Fibroblast of skin of right biceps (primary cell): ENCODE measurements at places on chromosomes 1 and 21.

- DNase-seq = no peak
These were observed 631.8 kb downstream of the AJAP1 start for GRCh38 chr1:5286244-5286643.

DNA sequence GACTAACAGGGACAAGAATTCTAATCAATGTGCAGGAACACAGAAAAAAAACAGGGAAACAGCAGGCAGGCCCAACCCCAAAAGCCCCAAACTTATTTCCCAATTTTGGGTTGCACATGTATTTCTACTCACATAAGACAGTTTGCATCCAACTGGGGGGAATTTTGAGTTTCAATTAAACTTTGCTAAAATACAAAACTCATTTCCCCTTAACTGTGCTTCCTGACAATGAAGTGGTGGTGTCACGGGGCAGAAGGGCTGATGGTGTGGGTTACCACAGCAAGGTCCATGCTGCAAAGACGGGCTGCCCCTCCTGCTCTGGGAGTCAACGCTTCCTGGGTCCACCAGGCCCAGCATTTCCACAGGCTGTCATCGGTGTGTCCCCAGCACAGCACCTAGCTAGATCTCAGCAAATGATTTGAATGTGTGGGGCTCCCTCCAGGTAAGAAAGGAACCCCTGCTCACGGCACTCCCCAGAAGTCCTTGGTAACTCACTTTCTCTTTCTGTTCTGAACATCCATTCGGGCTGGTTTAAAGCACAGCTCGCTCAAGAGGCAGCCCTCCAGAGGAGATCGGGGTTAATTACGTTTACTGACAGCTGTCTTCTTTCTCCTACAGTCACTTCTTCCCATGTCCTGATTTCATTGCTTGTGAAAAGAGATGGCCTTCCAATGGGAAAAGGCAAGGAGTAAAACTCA lies 27.4 kb downstream of the HIVEP3 start:
- DNase-seq = peak; percentile 36

- DNase-seq = peak; percentile 38
These were observed 1.5 kb downstream of the PARP1 start for GRCh38 chr1:226406401-226406881.

DNA sequence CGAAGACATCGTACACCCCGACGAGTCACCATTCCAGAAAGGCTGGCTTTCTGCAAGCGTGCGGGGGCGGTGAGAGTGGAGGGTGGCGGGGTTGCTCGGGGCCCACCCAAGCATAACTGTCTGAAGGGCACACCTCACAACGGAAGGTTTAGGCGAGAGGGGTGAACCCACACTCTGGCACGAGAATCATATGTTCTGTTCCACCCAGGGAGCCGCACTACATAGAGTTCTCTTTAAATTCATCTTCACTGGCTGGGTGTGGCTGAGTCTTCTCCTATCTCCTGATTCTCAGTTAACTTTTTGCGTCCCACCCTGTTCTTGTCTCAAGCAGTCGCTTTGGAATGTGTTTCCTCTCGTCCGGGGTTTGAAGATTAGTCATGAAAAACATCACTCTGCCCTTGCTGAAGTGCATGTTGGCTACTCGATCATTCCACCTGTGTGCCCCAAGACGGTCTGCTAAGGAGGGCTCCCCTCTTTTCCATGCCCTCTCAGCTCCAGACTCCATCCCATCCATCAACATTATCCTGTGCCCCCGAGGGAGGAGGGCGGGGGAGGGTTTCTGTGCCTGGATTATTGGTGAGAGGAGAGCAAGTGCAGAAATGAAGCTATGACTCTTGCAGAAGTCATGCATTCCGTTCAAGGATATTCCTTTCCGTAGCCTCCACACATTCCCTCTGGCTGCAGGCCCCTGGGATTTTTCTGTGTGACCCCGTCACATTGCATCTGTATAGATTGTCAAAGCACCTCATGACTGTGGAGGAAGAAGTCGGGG lies 53.5 kb upstream of the CD34 start:
- peak; percentile 52 for DNase-seq

- DNase-seq = no peak
These were observed 716 bp downstream of the INAVA start for GRCh38 chr1:200895443-200895789.

- no peak for DNase-seq
These were observed 39.3 kb upstream of the AJAP1 start for GRCh38 chr1:4615138-4615470.

DNA sequence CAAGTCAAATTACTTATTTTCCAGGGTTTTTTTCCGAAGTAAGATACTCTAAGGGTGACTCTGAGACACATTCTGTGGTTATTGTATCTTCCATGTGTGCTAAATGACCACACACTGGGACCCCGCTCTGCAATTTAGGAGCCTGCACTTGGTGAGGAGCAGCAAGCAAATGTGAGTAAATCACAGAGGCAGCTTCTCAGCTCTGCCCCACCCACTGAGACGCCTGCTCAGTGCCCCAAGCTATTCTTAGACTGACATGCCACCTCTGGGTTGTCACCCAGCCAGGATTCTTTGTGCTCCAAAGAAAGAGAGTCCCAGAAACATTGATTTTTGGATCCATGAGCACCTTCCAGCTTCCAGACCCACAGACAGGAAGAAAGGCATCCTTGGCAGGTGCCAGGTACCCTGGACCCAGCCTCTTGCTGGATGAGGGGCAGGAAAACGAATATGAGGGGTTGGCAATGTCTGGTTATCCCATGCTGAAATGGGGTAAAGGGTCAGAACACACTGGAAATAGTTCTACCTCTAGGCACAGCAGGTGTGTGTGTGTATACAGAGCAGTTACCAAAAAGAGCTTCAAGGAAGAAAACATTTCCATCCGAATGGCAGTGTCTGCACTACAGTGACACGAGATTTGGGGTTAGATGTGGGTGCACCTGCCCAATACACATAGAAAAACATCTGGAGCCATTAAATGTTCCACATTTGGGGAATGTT lies 41.2 kb downstream of the TNR start:
- DNase-seq = no peak

DNA sequence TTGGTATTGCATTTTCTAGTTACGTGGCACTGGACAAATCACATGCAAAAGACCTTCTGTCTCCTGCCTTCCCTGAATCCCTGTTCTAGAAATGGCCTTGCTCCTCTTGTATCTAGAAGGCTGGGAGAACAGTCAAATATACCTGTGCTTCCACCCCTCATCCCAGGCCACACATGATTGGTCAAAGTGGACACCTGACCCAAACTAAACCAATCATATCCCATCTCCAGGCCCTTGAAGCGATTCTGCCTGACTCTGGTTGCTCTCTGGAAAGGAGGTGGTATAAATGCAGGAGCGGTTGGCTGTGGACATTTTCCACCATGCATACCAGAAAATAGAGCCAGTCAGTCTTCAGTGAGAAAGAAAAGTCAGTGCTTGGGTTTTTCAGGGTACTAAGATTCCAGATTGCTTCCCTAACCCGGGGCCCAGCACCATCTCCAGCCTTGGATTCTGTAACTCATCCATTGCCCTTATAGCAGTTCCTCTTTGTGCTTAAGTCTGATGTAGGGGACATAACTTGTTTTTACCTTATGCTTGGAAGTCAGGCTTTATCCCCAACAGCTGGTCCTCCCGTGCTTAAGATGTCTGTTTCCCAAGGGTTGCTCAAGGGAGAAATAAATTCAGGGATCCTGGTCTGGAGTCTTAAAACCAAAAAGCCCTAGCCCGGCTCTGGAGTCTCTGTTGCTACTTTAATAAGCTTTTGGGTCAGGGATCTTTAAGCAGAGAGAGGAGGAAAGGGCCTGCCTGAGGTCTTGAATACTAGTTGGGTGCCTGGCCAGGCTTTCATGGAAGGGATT lies 7.7 kb upstream of the PHC2 start:
- DNase-seq = no peak

DNA sequence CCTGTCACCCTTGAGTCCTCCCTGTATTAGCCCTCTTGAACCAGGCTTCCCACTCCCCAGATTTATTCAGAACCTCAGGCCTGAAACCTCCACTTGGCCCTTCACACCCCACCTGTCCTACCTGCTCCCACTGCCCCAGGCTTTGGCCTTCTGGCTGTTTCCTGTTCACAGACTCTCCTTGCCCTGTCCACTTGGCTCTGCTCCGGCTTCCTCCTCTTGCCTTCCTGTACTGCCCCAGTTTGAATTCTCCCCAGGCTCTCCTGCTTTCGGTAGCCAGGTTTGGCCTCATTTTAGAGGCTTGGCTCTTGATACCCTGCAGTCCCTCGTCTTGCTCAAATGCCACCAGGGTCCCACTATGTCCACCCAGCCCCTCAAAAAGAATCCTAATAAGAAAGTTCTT lies 385.2 kb downstream of the KCNH1 start:
- no peak for DNase-seq

DNA sequence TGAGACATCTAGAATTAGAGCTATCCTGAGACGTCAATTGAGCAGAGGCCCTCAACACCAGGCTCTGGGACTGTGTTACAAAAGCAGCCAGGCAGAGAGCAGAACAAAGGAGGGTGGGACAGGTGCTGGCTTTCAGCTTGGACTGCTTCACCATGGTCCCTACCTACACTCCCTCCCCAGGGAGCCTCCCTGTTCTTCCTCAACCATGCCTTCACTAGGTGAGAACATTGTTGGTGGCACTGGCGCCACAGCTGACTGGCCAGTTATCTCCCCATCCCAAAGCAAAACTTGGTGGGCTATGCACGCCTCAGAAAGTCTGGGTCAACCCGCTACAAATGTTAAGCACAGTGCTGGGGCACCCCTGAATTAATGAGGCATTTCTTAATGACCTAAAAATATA lies 87.8 kb downstream of the NMNAT2 start:
- no peak for DNase-seq

DNA sequence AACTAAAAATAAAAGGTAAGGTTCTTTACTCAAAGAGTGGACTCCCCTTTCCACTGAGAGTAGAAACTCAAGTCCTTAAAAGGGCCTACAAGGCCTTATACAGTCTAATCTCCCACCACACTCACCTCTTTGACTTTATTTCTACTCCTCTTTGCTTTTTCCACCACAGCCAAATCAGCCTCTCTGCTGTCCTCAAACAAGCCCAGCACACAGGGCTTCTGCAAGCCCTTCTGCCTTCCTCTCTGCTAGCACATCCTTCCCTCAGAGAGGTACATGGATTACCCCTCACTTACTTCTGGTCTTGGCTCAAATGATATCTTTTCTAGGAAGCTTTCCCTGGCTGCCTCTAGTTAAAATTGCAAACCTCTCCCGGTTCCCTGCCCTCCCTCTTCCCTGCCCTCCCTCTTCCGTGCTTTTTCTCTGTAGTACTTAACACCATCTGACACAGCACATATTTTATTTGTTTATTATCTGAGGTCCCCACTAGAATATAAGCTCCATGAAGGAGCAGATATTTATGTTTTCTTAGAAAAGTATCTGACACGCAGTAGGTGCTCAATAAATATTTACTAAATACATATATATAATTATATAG lies 1.7 kb downstream of the LYST start:
- DNase-seq = no peak

DNA sequence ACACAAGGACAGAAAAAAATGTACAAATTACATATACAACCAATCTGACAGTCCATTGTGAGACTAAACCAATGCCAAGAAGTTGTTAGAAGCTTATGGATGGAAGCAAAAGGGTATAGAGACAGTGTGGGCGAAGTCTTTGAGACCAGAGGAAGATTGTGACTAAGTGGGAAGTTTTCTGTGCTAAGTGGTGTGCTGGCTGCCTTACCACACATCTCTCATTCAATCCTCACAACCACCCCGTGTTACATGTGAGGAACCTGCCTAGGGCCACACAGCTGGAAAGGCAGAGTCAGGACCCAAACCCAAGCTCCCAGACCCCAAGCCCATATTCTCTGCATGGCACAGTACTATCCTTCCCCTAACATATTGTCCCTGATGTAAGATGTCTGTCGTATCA lies 53.5 kb upstream of the DUSP10 start:
- DNase-seq = no peak

DNA sequence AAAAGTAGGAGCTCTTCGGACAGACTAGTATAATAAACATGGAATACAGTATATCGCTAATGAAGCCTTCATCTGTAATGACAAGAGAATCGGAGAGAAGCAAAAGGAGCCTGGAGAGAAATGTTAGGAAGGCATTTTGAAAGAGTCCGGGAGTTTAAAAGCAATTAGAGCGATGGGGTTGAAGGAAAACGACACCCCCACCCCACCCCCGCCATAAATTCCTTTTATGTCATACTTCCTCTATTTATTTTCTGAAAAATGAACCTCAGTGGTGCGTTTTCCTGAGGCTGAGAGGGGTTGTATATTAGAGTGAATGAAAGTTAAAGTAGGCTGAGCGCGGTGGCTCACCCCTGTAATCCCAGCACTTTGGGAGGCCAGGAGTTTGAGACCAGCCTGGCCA lies 635 bp upstream of the APH1A start:
- no peak for DNase-seq

GRCh38 chr1:56424744-56425493 lies 154.4 kb downstream of the PLPP3 start:
- DNase-seq = peak; percentile 75

DNA sequence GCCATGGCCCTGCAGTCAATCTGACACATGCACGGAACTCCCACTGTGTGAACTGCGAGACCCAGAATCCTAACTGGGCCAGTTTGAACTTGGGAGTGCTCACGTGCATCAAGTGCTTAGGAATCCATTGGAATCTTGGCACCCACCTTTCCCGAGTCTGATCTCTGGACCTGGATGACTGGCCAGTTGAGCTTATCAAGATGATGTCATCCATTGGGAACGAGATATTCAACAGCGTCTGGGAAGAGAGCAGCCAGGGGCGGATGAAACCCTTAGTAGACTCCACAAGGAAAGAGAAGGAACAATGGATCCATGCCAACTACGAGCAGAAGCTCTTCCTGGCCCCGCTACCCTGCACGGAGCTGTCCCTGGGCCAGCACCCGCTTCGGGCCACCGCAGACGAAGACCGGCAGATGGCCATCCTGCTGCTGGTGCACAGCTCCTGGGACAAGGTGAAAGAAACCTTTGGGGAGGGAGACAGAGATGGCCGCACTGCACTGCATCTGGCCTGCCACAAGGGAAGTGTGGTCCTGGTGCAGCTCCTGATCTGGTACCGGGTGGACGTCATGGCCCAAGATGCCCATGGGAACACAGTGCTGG lies 3.1 kb upstream of the TDRD5 start:
- no peak for DNase-seq

GRCh38 chr21:15775291-15775690 lies 45.5 kb downstream of the USP25 start:
- DNase-seq = no peak

DNA sequence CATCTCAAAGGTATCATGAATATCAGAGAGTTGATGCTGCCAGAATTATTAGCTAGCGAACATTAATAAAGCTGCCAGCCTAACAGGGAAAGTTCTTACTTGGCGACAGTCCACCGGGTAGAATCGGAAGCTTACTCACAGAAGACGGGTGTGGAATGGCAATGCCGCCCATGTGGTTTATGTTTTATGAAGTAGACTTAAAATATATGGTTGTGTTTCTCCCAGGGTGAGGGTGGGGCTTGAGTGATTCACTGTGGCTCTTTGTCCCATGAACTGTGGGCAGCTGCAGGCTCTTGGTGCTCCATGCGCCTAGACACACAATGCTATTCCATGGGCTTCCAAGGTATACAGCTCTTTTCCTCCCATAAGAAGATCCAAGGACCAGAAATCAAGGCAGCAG lies 162.7 kb downstream of the PIGK start:
- no peak for DNase-seq

DNA sequence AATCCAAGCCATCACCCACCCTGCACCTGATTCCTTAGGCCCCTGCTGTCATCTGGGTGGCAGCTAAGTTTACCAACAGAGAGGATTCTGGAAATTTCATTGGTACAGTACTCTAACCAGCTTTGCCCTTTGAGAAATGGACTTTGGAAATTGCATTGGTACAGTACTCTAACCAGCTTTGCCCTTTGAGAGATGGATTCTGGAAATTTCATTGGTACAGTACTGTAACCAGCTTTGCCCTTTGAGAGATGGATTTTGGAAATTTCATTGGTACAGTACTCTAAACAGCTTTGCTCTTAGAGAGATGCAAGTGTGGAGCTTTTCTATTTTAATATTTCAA lies 42.5 kb downstream of the MAB21L3 start:
- DNase-seq = no peak
